ENCODE measurements at places on chromosomes 4 and X.
A peak's percentile ranks its signal among the peaks of the same experiment; 100 is the strongest.

- no peak for DNase-seq
Measured at GRCh38 chr4:150178161-150178560, 99.9 kb downstream of the DCLK2 start.

DNA sequence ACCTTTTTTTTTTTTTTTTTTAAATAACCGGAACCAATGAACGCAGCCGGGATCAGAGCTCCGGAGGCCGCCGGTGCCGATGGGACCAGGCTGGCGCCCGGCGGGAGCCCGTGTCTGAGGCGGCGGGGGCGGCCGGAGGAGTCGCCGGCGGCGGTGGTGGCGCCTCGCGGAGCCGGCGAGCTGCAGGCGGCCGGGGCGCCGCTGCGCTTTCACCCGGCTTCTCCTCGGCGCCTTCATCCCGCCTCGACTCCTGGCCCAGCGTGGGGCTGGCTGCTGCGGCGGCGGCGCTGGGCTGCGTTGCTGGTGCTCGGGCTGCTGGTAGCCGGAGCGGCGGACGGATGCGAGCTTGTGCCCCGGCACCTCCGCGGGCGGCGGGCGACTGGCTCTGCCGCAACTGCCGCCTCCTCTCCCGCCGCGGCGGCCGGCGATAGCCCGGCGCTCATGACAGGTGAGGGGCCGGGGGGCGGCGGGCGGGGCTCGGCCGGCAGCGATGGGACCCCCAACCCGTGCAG lies 337 bp downstream of the STIM2 start:
- DNase-seq = peak; percentile 59

DNA sequence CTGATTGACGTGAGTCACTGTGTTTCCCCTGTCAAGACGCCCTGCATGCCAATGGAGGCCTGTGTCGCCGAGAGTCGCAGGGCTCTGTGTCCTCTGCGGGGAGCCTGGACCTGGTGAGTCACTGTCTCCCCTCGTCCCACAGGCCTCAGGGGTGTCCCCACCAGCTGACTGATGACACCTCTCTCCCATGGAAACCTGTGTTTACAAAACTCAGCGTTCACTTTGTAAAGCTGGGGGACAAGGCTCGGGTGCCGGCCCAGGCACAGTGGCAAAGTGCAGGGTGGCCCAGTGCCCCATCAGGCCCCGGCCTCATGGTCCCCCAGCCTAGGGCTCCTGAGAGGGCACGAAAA lies 21.2 kb upstream of the HGFAC start:
- DNase-seq = no peak

GRCh38 chr4:7209699-7210098 lies 17.4 kb downstream of the SORCS2 start:
- no peak for DNase-seq

GRCh38 chrX:23133551-23133950 lies 133.8 kb downstream of the DDX53 start:
- no peak for DNase-seq

GRCh38 chr4:94974773-94975172 lies 217.0 kb downstream of the BMPR1B start:
- DNase-seq = no peak

GRCh38 chrX:80876877-80877276 lies 67.2 kb upstream of the BRWD3 start:
- DNase-seq = peak; percentile 16

DNA sequence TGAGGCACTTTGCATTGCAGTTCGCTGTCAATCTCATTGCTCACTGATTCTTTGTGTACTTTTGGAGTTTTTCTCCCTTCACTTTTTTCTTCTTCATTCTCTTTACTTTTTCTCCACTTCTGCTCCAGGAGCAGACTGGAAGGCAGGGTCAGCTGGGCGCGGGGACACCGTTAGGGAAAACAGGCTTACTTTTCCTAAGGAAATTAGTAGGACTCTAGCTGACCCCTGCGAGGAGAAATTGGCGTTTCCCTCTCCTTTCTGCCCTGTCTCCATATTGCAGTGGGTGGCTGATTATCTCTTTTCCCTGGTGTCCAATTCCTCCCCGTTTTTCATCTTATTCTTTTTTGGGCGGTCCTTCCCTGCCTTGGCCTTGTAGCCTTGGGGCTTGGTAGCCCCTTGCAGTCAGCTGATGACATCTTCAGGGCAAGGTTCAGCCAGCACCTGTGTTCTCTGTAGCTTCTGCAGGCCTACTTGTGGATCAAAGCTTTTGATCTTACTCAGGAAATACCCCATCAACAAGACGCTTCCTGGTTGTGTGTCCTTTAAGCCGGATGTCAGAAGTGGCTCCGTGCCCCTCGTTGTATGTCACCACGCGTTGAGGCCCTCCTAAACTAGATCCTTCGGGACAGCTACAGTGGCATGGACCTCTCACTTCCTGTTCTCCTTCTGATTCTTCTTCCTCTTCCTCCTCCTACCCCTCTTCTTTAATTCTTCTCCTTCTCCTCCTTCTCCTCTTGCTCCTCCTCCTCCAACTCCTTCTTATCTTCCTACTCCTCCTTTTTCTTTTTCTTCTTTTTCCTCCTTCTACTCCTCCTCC lies 36.1 kb downstream of the NBDY start:
- DNase-seq = peak; percentile 40

DNA sequence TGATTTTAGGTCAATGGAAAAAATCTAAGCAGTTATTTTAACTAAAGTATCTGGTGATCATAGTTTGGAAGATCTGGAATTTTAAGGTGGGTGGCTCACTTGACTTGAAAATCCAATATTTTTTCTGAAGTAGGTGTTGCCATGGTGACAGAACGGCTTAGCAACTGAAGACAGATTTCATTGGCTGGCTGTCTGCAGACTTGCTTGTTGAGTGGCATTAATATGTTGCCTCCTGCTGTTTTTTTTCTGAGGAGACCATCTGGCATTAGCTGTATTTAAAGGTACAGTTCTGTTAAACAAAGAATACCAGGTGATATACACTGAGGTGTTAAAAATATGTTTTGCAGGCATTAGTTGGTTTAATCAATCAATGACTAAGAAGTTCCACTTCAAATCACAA lies 19.8 kb downstream of the CPE start:
- no peak for DNase-seq

DNA sequence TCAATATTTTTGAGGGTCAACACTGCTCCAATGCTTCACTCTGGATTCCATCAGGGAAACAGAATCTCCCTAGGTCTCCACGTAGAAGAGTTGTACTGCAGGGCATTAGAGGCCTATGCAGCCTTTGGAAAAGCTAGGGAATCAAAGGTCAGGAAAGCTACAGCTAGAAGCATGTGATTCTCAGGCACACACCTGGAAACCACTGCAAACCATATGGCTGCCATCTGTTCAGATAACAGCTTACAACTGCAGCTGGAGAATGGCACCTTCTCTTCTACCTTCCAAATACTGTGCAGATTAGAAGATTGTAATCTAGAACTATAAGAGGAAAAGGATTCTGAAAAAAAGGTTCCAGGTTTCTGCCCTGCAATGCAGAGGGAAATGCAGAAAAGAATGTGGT lies 60.6 kb downstream of the BTC start:
- DNase-seq = no peak

DNA sequence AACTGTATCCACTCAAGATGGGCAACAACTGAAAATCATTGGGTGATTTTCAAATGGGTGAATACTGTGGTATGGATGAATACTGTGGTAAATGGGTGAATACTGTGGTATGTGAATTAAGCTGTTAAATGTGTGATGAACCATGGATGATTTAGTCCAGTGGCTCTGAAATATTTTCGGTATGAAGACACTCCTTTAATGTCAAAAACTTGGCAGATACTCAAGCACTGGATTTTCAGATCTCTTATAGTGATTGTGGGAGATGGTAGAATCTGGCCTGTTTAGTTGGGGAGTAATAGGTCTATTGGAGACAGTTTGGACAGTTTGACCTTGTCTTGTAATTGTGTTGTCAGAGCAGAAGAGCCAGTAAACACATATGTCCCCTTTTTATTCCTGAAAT lies 45.7 kb downstream of the SSX7 start:
- no peak for DNase-seq

- no peak for DNase-seq
Measured at GRCh38 chr4:107951551-107951950, 20.2 kb downstream of the CYP2U1 start.

- no peak for DNase-seq
Measured at GRCh38 chr4:156558373-156559025, 413.1 kb downstream of the PDGFC start.
